Fibroblast of lung (primary cell): ENCODE measurements at places on chromosomes 1 and 21. TPM values are rescaled to one million over a fixed set of nuclear protein-coding genes. Genes with fewer than 3 reads are reported as not detected.

FCRL5 gene
- polyA plus RNA-seq = 0.05 TPM in 1 of 2 replicates, not detected in the other

DNA sequence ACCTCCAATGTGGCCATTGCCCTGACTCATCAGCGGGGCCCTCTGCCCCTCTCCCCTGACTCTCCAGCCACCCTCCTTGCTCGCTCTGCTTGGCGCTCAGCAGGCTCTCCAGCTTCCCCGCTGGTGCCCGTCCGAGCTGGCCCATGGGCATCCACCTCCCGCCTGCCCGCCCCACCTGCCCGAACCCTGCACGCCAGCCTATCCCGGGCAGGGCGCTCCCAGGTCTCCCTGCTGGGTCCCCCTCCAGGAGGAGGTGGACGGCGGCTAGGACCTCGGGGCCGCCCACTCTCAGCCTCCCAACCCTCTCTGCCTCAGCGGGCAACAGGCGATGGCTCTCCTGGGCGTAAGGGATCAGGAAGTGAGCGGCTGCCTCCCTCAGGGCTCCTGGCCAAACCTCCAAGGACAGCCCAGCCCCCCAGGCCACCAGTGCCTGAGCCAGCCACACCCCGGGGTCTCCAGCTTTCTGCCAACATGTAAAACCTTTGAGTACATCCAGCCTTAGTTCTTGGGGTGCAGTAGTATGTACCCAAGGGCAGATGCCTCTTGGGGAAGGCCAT is 10.8 kb downstream of the HCN3 start:
- no peak for DNase-seq

DNA sequence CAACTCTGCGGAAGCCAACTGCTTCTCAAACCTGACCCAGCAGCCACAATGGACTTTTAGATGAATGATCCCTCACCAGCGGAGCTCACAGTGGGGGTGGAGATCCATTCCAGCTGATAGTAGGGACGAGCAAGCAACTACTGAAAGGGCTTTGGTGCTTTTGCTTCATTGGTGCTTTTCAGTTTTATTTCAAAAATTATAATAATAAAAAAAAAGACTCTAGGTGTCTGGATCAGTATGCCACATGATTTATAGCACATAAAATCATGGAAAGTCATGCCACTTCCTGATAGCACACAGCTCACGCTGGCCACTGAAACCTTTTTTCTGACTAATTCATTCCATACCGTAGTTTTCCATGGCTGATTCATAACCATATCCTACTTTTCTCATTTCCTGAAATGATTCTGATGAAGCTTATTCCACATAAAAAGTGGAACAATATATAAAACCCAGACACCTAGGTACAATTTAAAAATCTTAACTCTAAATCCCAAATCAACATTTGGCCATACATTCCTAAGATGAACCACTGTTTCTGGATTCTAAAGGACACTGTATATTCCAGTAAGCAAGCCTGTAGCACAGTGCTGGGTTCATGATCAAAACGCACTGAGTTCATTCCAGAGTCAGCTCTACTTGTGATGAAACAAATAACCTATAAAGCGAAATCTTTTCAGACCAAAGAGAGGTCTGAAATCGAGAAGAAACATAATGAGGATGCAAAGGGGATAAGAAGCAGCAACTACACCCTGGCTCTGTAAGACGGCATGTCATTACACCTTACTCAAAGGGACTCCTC is 41.3 kb upstream of the KCNE1 start:
- DNase-seq = peak; percentile 92

- DNase-seq = no peak
Observed at GRCh38 chr1:20720631-20721091, 2.9 kb upstream of the KIF17 start.

CD53 gene
- polyA plus RNA-seq = 0.06 TPM in 1 of 2 replicates, not detected in the other

DNA sequence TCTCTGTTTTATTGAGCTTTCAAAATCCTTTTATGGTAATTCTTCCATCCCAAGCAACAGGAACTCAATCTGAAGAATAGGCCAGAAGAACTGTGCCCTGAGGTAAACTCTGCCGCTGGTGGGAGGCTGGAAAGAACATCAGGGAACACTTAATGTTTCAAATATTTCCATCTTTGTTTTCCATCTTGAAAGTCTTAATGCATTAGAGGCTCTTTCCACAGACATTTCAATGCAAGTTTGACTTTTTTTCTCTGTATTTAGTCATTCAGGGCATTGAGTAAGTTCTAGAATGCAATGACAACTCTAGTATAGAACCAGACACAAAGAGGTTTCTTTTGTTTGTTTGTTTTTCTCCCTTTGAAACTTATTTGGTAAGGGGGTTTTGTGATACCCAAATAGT is 61.5 kb downstream of the KIAA0040 start:
- no peak for DNase-seq

GRCh38 chr1:3460672-3461131 is 6.2 kb downstream of the ARHGEF16 start:
- DNase-seq = no peak

- DNase-seq = peak; percentile 13
Observed at GRCh38 chr21:44802396-44803153, 955 bp upstream of the UBE2G2 start.

DNA sequence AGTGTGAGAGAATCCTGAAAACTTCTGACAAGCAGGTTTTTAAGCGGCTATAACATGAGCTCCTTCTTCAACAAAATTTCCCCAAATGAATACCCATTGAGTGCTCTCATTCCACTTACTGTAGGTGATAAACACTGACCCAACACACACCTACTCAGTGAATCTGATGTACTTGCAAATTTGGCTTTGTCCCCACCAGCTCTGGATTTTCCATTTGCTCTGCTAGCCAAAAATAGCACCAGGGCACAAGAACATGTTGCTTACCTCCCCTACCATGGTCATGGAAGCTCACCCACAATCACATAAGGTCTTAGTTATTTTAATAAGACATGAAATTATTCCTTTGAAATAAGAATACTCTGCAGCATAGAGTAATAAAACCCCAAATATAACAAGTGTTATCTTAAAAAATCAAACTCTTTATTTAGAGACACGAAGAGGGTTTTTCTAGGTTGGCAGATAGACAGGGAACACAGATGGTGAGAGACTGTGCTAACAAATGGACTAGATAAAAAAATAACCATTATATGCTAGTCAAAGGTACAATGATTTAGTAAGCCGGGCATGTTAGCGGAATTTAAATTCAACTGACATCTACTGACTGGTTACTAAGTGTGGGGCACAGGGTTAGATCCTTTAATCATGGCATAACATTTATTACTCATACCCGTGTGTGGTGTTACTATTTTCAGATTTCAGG is 291.9 kb downstream of the KCNH1 start:
- no peak for DNase-seq

DNA sequence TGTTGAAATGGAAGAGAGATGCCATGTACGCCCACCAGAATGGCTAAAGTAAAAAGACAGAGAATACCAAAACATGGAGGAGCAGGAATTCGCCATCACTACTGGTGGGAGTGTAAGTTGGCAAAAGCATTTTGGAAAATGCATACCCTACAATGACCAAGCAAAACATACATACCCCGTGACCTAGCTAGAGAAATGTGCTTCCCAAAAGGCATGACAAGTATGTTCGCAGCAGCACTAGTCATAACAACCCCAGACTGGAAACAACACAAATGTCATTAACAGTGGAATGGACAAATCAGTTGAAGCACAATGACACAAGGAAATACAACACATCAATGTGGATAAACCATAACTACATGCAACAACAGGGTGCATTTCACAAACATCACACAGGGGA is 27.2 kb downstream of the SYT2 start:
- DNase-seq = no peak

DNA sequence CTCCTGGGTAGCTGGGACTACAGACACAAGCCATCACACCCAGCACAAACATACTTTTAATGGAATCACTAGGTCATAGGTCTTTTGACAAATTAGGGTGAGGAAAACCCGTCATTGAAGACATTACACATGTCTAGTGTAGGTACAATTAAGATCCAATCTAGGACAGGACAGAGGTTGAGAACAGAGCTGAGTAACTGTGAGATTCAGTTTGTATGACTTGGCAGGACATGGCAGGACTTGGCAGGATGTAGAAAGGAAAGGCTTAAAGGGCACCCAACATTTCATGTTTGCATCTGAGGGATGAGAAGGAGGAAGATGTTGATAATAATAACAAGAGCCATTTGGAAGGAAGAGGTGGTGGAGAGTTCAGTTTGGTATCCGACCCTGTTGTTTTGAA is 483.8 kb downstream of the PCP4 start:
- DNase-seq = no peak

S100A3 gene
- 11.5 and 14.8 TPM in 2 replicates for polyA plus RNA-seq

DNA sequence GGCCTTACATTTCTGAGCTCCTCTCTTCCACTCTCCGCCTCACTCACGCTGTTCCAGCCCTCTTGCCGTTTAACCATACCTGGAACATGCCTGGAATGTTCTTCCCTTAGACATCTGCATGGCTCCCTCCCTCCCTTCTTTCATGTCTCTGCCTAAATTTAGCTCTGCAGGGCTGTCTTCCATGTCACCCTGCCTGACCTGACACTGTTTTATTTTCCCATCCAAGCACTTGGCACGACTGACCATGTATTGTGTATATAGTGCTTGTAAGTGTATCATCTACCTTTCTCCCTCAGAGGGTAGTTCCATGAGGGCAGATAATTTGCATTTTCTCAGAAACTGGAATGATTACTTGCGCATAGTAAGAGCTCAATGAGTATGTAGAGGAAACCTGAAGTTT is 47.3 kb downstream of the ST6GALNAC3 start:
- DNase-seq = no peak

DNA sequence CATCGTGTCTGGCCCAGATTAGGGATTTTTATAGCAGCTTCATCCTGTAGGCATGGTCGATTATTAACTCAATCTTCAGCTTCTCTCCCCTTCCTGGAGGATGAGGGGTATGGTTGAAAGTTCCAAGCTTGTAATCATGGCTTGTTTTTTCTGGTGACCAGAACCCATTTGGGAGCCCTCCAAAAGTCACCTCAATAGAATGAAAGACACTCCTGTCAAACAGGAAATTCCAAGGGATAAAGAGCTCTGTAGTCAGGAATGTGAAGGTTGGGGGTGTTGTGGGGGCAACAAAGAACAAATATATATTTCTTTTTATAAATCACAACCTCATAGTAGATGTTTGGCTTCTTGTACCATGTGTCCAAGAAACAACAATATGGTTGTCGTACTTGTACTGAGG is 212.7 kb upstream of the ESRRG start:
- DNase-seq = no peak

HCRTR1 gene
- not detected in 2 replicates for polyA plus RNA-seq

- DNase-seq = peak; percentile 54
Observed at GRCh38 chr1:94773931-94774422, 46.2 kb upstream of the SLC44A3 start.

DNA sequence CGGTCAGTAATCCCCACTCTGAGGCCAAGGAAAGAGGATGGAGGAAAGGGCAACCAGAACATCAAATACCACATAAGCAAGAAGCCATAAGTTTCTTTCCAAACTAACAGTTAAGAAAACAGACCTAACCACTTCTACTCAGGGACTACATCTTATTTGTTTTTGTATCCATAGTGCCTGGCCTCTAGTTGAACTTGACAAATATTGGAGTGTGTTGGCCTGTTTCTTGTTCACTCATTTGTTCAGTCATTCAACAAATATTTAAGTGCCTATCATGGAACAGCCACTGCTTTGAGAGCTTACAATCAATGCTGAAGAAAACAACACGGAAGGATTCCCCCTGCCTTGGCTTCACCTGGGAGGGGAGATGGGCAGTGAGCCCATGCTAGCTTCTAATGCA is 69.7 kb downstream of the ST6GALNAC3 start:
- peak; percentile 15 for DNase-seq

FOXD3 gene
- not detected in 2 replicates for polyA plus RNA-seq
